IPS-NIHi11 (cell line): ENCODE measurements at places on chromosomes 3 and 15.

DNA sequence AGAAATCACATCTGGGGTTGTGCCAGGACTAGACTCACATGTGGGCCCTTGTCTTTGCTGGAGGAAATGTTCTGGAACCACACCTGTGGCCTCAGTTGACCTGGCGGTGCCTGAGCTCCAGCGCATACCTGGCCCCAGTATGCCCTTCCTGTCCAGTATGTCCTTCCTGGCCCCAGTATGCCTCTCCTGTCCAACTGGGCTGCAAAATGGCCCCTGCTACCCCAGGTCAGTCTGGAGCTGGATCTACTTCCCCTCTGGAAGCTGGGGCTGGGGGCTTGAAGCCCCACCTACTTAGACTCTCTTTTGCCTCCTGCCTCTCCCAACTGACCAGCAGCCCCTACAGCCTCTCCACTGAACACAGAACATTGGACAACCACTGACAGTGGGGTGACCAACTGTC, 15.3 kb downstream of the RASGRF1 start:
- DNase-seq, result no peak

DNA sequence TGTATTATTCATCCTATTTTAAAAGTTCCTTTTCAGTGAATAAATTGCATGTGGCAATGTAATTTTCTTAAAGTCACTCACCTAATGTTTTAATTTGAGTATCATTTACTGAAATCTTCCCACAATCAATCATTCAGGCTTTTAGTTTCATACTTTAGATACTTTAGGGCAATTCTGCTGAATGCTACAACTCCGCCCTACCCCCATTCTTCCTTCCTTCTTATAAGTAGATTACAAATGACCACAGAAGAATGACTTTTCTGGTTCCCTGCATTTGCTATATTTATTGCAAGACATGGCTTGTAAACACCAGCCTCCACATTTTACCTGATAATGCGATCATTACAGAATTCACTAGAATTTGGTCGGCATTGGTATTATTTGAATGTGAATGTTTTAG, 1061.9 kb downstream of the FHIT start:
- no peak for DNase-seq

GRCh38 chr3:17491601-17492000, 250.8 kb downstream of the TBC1D5 start:
- DNase-seq, result no peak

GRCh38 chr3:118987477-118987876, 47.2 kb downstream of the IGSF11 start:
- no peak for DNase-seq

DNA sequence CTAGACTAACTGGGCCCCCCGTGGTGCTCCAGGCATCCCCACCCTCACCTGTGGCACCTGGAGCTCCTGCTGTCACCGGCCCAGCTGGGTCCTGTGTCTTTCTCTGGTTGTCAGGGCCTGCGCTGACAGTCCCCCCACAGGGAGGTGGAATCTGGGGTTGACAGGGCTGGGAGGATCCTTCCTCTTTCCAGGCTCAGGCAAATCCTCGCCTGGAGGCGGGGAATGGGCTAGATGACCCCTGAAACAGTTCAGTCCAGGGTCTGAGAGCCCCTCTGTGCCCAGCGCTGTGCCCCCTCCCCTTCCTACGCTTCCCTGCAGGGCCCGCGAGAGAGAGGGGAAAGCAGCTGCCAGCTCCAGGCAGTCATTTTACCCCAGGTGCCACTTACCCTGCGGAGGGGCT, 50.1 kb upstream of the MCF2L2 start:
- no peak for DNase-seq

- DNase-seq, result peak; percentile 97
Measured at GRCh38 chr15:57306161-57306943, 70.0 kb upstream of the CGNL1 start.

- DNase-seq, result no peak
Measured at GRCh38 chr15:77295446-77295845, 124.5 kb downstream of the PEAK1 start.

- DNase-seq, result no peak
Measured at GRCh38 chr15:29986946-29987345, 95.8 kb upstream of the GOLGA8J start.
